ENCODE measurements at places on chromosomes 16 and 17. TPM values are rescaled to one million over a fixed set of nuclear protein-coding genes. Genes with fewer than 3 reads are reported as not detected.

The ATP1B2 gene
- 0.18 TPM for total RNA-seq

The PRAC1 gene
- total RNA-seq: not detected

The KRTAP9-3 gene
- not detected for total RNA-seq

The BRICD5 gene
- 11.9 TPM for total RNA-seq

The UMOD gene
- not detected for total RNA-seq

The HASPIN gene
- total RNA-seq: 21.0 TPM

The MT1G gene
- 3.2 TPM for total RNA-seq

The PPP1R27 gene
- total RNA-seq: not detected

The SLC35B1 gene
- 47.6 TPM for total RNA-seq

The HSF4 gene
- 195 TPM for total RNA-seq

The MFAP4 gene
- total RNA-seq: not detected

The KRT24 gene
- not detected for total RNA-seq

The KRTAP16-1 gene
- total RNA-seq: 0.14 TPM

Measured in activated naive CD4-positive, alpha-beta T cell treated with anti-CD3 and anti-CD28 coated beads, Interleukin-2, amount 10 ng/mL, durations not matched to agents 5 hours and 36 hours (primary cell).